ENCODE measurements at places on chromosomes 16 and 17.

GRCh38 chr17:13429201-13429600 lies 172.5 kb downstream of the HS3ST3A1 start:
- DNase-seq = no peak

DNA sequence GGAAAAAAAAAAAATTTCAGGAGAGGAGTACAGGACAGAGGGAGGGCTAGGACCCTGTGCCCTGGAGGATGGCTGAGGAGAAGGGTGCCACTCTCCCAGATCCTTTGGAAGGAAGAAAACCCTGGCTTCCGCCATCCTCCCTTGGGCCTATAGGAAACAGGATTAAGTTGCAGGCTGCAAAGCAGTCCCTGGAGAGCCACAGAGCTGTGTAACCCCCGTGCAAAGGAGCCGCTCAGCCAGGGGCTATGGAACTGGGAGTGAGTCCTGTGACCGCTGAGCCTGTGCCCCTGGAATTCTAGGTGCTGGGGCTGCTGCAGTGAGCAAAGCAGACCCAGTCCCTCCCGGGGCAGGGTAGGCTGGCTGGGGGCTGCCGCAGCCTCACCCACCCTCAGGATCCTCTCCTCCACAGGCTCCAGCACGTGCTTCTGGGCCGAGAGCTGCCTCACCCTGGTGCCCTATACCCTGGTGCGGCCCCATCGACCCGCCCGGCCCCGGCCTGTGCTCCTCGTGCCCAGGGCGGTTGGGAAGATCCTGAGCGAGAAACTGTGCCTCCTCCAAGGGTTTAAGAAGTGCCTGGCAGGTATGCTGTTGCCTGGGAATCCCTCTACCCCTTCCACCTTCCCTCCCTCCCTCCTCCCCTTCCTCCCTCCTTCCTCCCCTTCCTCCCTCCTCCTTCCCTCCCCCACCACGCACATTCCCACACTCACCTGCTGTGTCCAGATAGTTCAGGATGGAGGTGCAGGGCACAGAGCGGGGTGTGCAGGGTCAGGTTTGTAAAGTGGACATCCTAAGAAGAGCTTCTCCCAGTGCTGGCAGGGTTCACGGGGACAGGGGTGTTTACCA lies 15.3 kb downstream of the SGSH start:
- DNase-seq = no peak

DNA sequence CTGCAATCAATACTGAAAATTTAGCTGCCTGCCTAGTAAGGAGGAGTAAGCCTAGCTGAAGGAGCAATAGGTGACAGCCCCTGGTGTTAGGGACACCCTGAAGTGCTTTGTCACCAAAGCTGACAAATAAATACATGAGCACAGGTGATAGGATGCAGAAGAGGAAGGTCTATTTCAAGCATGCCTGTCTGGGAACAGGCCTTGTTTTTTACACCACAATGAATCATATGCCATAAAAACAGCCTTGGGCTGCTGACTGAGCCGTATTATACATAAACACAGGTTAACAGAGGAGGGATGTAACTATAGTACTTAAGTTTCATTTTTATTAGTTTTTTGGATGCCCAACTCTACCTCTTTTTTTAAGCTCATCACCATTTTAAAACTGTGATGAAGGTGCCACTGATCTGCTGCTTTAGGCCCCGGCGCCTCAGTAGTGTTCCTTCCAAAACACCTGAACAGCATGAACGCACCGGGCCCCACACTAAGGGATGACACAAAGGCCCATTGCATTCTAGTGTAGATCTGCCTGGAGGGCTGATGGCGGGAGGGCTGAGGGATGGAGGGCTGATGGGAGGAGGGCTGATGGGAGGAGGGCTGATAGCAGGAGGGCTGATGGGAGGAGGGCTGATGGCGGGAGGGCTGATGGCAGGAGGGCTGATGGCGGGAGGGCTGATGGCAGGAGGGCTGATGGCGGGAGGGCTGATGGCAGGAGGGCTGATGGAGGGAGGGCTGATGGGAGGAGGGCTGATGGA lies 150.3 kb downstream of the AATF start:
- DNase-seq = no peak

- DNase-seq = no peak
Measured at GRCh38 chr17:11643851-11644250, 45.6 kb downstream of the DNAH9 start.

- DNase-seq = no peak
Measured at GRCh38 chr17:8747742-8748141, 3.1 kb upstream of the CCDC42 start.

- no peak for DNase-seq
Measured at GRCh38 chr16:46901709-46902108, 17.5 kb downstream of the GPT2 start.

DNA sequence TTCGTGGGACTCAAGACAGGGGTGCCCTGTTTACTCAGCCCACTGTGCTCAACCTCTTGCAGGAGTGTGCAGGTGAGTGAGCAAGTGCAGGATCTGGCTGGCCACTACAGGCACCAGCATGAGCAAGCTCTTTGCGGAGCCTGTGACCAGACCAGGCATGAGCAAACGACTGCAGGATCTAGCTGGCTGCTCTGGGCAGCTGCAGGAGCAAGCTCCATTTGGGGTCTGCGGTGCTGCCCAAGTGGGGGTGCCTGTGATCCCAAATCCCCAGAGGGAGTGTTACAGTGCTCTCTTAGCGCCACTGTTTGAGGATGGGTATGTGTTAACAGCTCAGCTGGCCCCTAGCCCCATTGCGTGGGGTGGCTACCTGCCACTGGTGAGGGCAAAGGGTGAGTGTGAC lies 2.4 kb downstream of the USP6 start:
- DNase-seq = no peak
